ENCODE measurements at places on chromosomes 7 and 10. TPM values are rescaled to one million over a fixed set of nuclear protein-coding genes. Genes with fewer than 3 reads are reported as not detected.

The GNGT1 gene
- polyA plus RNA-seq = 0.03 TPM

The PSAP gene
- polyA plus RNA-seq = 873 TPM

The SPDYE2B gene
- polyA plus RNA-seq = 0.32 TPM

The DGKB gene
- polyA plus RNA-seq = 2.9 TPM

The NSMCE4A gene
- 74.5 TPM for polyA plus RNA-seq

The GARIN1A gene
- polyA plus RNA-seq = 1.7 TPM

The CCL26 gene
- polyA plus RNA-seq = not detected

DNA sequence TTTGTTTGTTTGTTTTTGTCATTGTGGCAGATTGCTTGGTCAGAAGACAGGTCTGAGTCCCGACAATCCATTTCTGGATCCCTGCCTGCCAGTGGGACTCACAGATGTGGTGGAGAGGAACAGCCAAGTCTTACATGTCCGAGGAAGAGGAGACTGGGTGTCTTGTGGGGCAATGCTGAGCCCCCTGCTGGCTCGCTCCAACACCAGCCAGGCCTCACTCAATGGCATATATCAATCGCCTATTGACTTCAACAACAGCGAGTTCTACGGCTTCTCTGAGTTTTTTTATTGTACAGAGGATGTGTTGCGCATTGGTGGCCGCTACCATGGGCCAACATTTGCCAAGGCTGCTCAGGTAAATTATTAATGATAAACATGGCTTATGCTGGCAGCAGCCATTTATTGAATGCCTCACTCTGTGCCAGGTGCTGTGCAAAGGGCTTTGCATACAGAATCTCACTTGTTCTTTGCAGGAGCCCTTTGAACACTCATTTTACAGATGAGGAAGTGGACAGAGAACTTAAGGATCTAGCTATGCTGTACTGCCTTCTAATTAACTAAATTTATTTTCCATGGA is 33.3 kb downstream of the COX15 start:
- no peak for DNase-seq

DNA sequence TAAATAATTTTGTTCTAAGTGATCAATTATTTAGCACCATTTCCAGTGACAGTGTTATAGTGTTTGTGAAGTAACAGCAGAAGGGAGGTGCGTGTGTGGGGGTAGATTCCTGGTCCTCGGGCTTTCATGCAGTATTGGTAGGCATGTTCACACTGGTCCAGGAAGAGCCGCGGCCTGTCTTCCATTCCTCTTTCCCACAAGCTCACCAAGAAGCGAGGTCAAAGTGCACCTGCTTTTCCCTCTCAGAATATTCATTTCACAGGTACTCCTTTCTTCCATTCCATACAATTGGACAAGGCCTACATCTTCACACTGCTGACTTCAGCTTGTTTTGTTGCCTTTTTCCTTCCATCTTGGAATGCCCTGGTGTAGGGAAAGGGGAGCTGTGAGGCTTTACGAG is 151.8 kb upstream of the CELF2 start:
- no peak for DNase-seq

GRCh38 chr7:138194567-138194966 is 118.3 kb downstream of the AKR1D1 start:
- no peak for DNase-seq

DNA sequence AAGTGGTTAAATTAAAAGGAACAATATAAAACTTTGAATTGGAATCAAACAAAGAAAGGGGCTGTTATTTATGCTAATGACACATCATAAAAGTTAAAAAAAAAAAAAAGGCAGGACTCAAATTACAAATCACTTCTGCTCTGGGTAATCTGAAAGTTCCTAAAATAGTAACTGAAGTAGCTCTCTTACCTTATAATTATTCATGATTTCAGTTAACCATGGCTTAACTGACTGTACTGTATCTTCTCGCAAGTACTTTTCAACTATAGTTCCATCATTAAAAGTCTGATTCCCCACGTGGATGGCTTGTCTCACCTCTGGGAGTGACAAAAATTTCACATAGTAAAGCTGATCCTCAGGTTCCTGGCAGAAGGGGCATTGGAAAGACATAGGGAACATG is 82.5 kb downstream of the CPVL start:
- no peak for DNase-seq

- no peak for DNase-seq
Measured at GRCh38 chr7:98046816-98047215, 56.8 kb upstream of the OCM2 start.

DNA sequence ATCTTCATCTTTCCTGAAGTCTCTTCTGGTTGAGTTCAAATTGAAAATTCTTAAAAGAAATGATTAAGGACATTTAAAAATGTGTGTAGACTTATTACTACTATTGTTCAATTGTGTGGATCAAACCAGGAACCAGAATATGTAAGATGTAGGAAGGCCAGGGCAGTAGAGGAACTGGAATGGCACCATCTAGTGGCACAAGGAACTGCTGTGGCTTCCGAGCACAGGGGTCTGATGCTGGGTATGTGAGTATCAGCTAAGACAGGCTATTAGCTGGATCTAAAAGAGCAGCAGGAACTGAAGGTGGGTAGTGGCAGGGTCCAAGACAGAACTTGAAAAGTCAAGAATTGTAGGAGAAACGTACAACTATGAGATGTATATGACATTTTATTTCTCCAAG is 247.3 kb downstream of the SEMA3A start:
- no peak for DNase-seq

DNA sequence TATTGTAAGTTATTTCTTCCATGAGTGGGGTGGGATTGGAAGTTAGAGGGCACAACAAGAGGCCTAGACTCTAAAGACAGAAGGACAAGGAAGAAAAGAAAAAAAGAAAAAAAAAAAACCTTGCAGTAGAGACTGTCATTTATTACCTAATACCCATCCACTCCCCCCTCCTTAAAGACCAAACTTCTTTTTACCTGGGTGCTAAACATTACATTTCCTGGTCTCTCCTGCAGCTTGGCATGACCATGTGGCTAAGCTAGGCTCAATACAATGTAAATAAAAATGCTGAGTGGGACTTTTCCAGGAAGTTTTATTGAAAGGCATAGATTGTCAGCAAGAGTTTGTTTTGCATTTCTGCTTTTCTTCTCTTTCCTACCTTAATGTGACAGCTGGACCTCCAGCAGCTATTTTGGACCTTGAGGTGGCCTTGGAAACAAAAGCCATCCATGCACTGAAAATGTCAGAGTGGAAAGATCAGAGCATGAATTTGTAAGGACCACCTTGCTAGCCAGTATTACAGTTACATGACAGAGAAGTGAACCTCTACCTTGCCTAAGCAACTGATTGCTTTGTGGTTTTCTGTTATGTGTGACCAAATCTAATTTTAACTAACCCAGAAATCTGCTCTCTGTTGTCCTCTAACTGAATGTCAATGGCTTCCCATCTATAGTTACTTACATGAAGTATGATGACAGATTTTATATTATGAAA is 81.3 kb upstream of the SFMBT2 start:
- DNase-seq = no peak

DNA sequence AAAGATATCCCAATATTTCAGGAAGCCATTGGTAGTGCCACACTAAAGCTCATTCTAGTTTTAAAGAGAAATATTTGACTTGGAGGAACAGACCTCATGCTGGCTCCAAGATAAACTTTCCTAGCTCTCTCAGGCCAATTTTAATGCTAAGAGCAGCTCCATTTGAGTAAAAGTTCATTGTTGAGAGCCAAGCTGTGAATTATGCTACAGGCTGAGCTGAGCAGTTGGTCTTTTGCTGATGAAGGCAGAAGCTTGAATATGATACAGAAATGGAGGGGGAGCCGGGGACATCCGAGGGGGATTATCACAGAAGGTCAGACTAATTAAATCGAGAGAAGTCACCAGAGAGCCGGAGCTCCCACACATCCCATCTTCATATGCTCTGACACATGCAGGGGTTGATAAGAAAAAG is 175.7 kb upstream of the AUTS2 start:
- DNase-seq = no peak

- DNase-seq = no peak
Measured at GRCh38 chr10:100009283-100009792, 409 bp downstream of the DNMBP start.

GRCh38 chr10:74968667-74969061 is 142.3 kb downstream of the KAT6B start:
- no peak for DNase-seq
